SK-N-SH (cell line): ENCODE measurements at places on chromosomes 4 and X. TPM values are rescaled to one million over a fixed set of nuclear protein-coding genes. Genes with fewer than 3 reads are reported as not detected.

The CXCL3 gene
- 0.31 and 0.34 TPM in 2 replicates for polyA plus RNA-seq

The UGT2A1 gene
- 0.10 and 0.19 TPM in 2 replicates for polyA plus RNA-seq

GRCh38 chr4:78748381-78748780, 27.8 kb upstream of the BMP2K start:
- no peak for DNase-seq

GRCh38 chr4:41169256-41169800, 45.0 kb downstream of the APBB2 start:
- DNase-seq, result no peak

GRCh38 chrX:78321809-78322208, 5.6 kb downstream of the CYSLTR1 start:
- no peak for DNase-seq

GRCh38 chrX:14697451-14697850, 168.1 kb downstream of the GLRA2 start:
- peak; percentile 59 for DNase-seq
